ENCODE measurements at places on chromosomes 1 and 21.

DNA sequence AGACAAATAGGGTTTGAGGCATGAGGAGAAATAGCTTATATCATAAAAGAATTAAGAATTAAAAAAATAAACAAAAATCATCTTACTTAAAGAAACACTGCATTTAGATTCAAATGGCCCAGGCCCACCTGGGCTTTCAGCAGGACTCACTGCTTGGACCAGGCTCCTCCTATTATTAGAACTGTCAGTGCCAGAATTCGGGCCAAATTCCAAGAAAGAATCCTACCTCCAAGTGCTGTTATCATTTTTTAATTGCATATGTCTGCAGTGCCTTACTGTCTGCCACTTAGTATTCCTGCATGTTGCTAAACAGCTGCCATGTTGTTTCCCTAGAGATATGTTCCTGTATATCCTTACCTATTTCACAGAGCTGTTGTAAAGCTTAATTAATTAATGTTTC lies 112.0 kb downstream of the BARHL2 start:
- H3K27me3 ChIP-seq = no peaks in the 10 kb centered on the region
- H3K36me3 ChIP-seq = no peaks in the 10 kb centered on the region
- H3K4me3 ChIP-seq = no peak overlapping the region
- DNase-seq = no peak
- no peaks in the 10 kb centered on the region for H3K4me1 ChIP-seq

- H3K4me3 ChIP-seq = no peak overlapping the region
- H3K27ac ChIP-seq = peak overlapping the region; percentile 50
- no peaks in the 10 kb centered on the region for H3K27me3 ChIP-seq
- peaks cover 7% of the 10 kb centered on the region for H3K36me3 ChIP-seq
- H3K4me1 ChIP-seq = peaks cover 2% of the 10 kb centered on the region
These were observed 104.6 kb upstream of the L1TD1 start for GRCh38 chr1:62090016-62090415.

GRCh38 chr1:147647796-147648633 lies 22.3 kb downstream of the ACP6 start:
- peaks cover 3% of the 10 kb centered on the region for H3K36me3 ChIP-seq
- no peak for DNase-seq
- H3K4me1 ChIP-seq = peaks cover 2% of the 10 kb centered on the region
- no peak overlapping the region for H3K4me3 ChIP-seq

DNA sequence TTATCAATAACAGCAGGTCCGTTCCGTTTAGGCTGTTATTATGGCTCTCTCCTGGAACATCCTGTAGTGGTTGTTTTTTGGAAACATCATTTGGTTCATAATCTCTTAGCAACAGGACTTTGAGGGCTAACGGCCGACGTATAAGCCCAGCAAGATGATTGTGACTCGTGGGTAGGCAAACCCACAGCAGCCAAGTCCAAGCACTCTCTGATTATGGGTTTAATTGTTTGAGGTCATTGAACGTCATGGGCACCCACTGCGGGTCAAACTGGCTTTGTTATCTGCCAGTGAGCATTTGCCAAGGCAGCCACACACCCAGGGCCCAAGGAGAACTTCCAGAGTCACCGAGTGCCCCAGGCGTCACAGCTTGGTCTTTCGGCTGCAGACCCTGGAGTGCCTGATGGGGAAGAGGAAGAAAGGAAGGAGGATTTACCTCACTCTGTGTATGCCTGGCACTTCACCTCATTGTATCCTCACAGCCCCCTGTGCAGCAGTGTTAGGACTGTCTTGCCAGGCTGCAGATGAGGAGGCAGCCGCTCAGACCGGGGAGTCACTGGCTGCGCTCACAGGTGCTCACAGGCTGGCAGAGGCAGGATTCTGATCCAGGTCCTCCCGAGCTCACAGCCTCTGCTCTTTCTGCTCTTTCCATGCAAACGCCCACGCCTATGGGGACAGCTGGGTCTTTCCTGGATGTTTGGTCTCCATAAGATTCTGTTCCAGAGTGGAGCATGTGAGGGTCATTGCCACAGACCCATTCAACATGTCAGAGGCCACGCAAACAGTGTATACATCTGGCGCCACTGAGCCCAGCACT lies 30.8 kb upstream of the EPS8L3 start:
- H3K4me1 ChIP-seq = peaks cover 27% of the 10 kb centered on the region
- no peaks in the 10 kb centered on the region for H3K27me3 ChIP-seq
- no peak for DNase-seq
- H3K4me3 ChIP-seq = no peak overlapping the region
- no peaks in the 10 kb centered on the region for H3K36me3 ChIP-seq

- no peaks in the 10 kb centered on the region for H3K4me1 ChIP-seq
- no peaks in the 10 kb centered on the region for H3K27me3 ChIP-seq
- H3K4me3 ChIP-seq = no peak overlapping the region
- H3K36me3 ChIP-seq = peaks cover 2% of the 10 kb centered on the region
- no peak overlapping the region for H3K27ac ChIP-seq
These were observed 55.4 kb downstream of the LAMC2 start for GRCh38 chr1:183241471-183241870.

DNA sequence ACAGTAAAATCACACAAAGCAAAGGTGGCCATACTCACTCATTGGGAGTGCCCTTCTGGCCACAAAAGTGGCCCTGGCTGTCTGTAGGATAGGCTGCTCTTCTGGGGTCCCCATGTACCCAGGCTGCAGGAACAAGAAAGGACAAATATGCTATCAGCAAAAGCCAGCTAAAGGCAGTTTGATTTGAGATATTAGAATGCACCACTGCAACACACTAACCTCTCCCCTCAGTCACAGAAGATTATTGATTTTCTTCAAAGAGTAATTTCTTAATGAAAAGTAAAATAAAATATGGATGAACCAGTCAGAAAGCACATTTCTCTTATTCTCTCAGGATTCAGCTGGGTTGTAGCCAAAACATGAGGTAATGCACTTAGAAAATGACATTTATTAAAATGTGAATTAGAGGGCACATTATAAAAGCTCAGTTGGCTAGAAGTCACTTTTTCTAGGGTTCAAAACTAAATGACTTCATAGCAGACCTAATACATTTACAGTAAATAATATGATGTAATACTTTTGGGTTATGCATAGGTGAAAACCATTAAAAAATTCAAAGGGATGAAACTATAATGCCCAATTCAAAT lies 140.8 kb downstream of the LHX8 start:
- H3K4me3 ChIP-seq = no peak overlapping the region
- no peak overlapping the region for H3K27ac ChIP-seq
- H3K27me3 ChIP-seq = no peaks in the 10 kb centered on the region
- H3K36me3 ChIP-seq = no peaks in the 10 kb centered on the region

DNA sequence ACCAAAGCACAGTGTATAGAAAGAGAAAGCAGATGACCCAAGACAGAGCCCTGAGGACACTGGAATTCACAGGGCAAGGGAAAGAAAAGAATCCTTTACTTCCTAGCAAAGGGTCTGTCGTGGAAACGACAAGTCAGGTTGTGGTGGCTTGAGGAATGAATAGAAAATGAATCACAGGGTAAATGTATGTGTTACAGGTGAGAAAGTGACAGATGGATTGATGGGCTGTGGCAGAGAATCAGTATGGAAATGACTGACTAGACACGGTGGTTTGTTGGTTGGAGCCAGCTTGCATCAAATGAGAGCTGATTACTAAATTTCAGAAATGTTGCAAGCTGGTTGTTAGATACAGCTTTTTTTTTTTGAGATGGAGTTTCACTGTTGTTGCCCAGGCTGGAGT lies 46.9 kb downstream of the PTP4A2 start:
- no peaks in the 10 kb centered on the region for H3K36me3 ChIP-seq
- no peak overlapping the region for H3K4me3 ChIP-seq
- DNase-seq = no peak
- H3K27me3 ChIP-seq = no peaks in the 10 kb centered on the region
- no peak overlapping the region for H3K27ac ChIP-seq

GRCh38 chr1:89671775-89672488 lies 39.0 kb downstream of the LRRC8C start:
- no peak overlapping the region for H3K27ac ChIP-seq
- DNase-seq = no peak
- H3K4me1 ChIP-seq = no peaks in the 10 kb centered on the region
- H3K36me3 ChIP-seq = no peaks in the 10 kb centered on the region

GRCh38 chr21:44704636-44705001 lies 6.8 kb downstream of the TSPEAR start:
- H3K4me1 ChIP-seq = no peaks in the 10 kb centered on the region
- H3K27ac ChIP-seq = no peak overlapping the region
- H3K27me3 ChIP-seq = peaks cover 44% of the 10 kb centered on the region
- H3K4me3 ChIP-seq = no peak overlapping the region
- no peak for DNase-seq
- H3K36me3 ChIP-seq = no peaks in the 10 kb centered on the region

DNA sequence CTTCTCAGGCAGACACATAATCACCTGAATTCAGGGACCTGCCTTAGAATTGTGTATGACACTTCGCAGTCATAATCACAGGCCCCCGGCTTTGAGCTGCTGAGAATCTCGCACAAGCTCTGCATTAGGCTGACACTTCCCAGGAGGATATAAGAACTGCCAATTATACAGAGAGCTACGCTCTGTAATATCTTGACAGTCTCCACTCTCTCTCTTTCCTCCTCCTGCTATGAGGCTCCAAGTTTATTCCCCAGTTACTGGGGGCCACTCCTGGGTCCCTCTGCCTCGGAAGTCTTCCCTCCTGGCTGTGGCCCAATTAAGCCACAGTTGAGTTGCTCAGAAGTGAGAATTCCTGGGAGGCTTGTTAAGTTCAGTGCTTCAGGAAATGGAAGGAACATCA lies 42.7 kb downstream of the EBNA1BP2 start:
- H3K4me3 ChIP-seq = no peak overlapping the region
- no peaks in the 10 kb centered on the region for H3K4me1 ChIP-seq
- DNase-seq = no peak
- no peak overlapping the region for H3K27ac ChIP-seq
- no peaks in the 10 kb centered on the region for H3K27me3 ChIP-seq
- no peaks in the 10 kb centered on the region for H3K36me3 ChIP-seq

- no peak overlapping the region for H3K27ac ChIP-seq
- peaks cover 36% of the 10 kb centered on the region for H3K4me1 ChIP-seq
- H3K4me3 ChIP-seq = no peak overlapping the region
These were observed 70.4 kb upstream of the SSBP3 start for GRCh38 chr1:54476530-54477109.

DNA sequence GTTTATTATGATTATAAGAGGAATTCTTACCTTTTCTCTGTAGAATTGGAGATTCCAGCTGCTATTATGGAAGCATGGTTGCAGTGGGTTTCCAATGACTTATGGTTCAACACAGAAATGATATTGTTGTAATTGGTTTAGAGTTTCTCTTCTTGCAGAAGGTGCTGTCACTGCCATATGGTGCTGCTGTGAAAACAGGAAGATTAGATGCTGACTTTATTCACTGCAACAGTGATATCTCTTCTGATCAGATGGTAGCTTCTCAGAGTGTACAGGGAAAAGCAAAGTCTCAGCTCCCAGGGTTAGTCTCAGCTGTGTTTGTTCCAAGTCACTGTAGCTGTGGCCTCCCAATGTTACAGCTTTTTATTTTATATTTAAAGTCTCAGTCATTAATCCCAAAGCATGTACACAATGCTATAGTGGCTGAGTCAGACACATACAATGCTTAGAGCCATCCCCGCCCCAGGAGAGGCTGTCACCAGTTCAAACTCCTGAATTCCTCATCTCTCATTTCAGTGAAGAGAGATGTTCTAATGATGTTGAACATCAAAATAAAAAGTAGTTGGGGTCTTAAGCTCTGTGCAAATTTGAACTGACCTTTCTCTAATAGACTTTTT lies 42.7 kb upstream of the RGS2 start:
- H3K4me3 ChIP-seq = no peak overlapping the region
- no peaks in the 10 kb centered on the region for H3K4me1 ChIP-seq
- H3K27ac ChIP-seq = no peak overlapping the region
- no peak for DNase-seq
- H3K27me3 ChIP-seq = no peaks in the 10 kb centered on the region
- no peaks in the 10 kb centered on the region for H3K36me3 ChIP-seq

- no peak overlapping the region for H3K27ac ChIP-seq
- H3K4me1 ChIP-seq = peaks cover 4% of the 10 kb centered on the region
- DNase-seq = peak; percentile 65
- no peak overlapping the region for H3K4me3 ChIP-seq
These were observed 2.5 kb downstream of the BACE2 start for GRCh38 chr21:41170442-41170841.

DNA sequence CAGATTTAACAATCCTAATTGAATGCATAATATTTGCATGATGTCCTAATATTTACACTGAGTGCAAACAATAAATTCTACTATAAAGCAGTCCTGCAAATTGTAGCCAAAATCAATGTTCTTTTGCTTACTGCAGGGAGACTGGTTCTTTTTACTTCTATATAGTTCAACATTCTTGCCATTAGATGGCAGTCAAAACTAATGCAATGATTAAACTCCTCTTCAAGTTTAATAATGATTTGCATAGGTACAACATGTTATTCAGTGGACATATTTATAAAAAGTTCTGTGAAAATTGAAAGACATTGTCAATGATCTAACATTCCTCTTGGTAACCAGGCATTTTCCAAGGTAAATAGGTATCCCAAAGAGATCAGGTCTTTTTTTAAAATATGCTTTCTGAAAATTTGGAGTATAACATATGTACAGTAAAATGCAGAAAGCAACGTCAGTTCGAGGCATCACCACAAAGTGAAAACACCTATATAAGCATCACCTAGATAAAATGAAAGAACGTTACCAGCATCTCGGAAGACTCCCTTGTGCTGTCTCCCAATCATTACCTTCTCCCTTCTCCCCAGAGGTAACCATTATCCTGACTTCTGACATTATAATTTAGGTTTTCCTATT lies 9.8 kb upstream of the FNBP1L start:
- H3K4me1 ChIP-seq = no peaks in the 10 kb centered on the region
- H3K27ac ChIP-seq = no peak overlapping the region
- H3K36me3 ChIP-seq = no peaks in the 10 kb centered on the region
- no peaks in the 10 kb centered on the region for H3K27me3 ChIP-seq
- DNase-seq = peak; percentile 4
- no peak overlapping the region for H3K4me3 ChIP-seq

DNA sequence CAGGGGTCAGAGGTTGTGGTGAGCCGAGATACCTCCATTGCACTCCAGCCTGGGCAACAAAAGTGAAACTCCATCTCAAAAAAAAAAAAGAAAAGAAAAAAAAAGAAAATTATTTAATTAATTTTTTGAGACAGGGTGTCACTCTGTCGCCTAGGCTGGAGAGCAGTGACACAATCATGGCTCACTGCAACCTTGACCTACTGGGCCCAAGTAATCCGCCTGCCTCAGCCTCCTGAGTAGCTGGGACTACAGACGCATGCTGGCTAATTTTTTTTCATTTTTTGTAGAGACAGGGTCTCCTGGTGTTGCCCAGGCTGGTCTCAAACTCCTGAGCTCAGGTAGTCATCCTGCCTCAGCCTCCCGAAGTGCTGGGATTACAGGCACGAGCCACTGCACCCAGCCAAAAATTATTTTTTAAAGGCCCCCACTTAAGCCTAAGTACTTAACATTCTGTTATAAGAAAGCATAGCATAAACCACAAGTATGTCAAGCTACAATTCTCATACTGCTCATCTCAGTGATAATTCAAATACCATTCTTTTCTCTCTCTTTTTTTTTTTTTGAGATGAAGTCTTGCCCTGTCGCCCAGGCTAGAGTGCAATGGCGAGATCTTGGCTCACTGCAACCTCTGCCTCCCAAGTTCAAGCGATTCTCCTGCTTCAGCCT lies 19.9 kb downstream of the NUCKS1 start:
- H3K4me3 ChIP-seq = no peak overlapping the region
- H3K36me3 ChIP-seq = peaks cover 8% of the 10 kb centered on the region
- H3K4me1 ChIP-seq = no peaks in the 10 kb centered on the region

Data from trophoblast cell (in vitro differentiated cells and primary cell).